Stimulated activated CD4-positive, alpha-beta T cell treated with anti-CD3 and anti-CD28 coated beads, TNF-alpha, amount 100 ng/mL, for 24 hours (primary cell): ENCODE measurements at places on chromosomes 13 and 19.

- no peak for DNase-seq
Measured at GRCh38 chr13:103517768-103518102, 451.5 kb upstream of the SLC10A2 start.

- no peak for DNase-seq
Measured at GRCh38 chr19:31334101-31334848, 15.0 kb downstream of the TSHZ3 start.

- DNase-seq, result no peak
Measured at GRCh38 chr13:106989876-106990275, 421.9 kb upstream of the ARGLU1 start.

- no peak for DNase-seq
Measured at GRCh38 chr19:3798137-3798536, 12.0 kb upstream of the MATK start.

- no peak for DNase-seq
Measured at GRCh38 chr13:110887597-110888333, 27.1 kb downstream of the ANKRD10 start.

GRCh38 chr13:21006141-21007005 lies 55.0 kb downstream of the LATS2 start:
- DNase-seq, result no peak

DNA sequence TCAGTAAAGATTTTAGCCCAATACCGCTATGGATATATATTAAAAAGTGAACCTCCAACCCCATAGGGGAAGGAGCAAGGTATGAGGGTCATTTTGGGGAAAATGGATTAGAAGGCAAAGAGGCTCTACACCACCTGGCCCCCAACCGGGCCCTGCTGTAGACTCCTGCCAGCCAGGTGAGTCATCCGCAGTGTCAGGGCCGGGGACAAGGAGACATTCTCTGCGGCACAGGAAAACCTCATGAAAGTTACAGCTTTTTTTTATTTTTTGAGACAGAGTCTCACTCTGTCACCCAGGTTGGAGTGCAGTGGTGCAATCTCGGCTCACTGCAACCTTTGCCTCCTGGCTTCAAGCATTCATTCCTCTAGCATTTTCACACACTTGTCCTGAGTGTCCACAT lies 32.0 kb downstream of the ZFR2 start:
- DNase-seq, result no peak

DNA sequence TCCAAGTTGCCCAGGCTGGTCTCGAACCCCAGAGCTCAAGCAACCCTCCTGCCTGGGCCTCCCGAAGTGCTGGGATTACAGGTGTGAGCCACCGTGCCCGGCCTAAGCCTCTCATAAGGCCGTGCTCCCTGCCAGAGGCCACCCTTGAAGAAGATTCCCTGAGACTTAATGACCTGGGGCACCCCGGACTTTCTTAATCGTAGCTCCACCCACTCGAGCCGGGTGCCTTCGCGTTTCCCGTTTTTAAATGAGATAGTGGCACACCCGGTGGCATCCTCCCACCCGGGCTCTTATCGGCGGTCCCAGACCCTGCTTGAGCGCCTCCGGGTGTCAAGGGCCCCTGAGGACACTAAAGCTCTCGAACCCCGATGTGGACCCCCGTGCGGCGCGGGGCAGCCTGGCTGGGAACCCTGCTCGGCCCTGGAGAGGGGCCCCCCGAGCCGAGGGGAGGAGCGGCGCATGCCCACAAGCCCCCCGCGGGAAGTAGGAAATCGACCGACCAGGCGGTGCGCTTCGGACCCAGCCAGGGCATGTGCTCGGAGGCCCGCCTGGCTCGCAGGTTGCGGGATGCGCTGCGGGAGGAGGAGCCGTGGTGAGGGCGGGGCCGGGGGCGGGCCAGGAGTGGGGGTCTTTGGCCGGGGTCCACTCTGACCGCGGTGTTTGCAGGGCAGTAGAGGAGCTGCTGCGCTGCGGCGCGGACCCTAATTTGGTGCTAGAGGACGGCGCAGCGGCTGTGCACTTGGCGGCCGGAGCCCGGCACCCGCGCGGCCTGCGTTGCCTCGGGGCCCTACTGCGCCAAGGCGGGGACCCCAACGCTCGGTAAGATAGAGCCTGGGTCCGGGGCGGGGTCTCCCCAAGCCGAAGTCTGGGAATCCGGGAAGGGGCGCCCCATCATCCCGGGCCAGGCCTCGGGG lies at the start of gene ANKLE1:
ANKLE1 (plus strand) TSS at position 511 of the 914 bp plus-strand sequence; CDS start at position 531, 20 bp downstream.
- DNase-seq, result no peak

- DNase-seq, result no peak
Measured at GRCh38 chr19:28915737-28916460, 297.1 kb downstream of the UQCRFS1 start.

- DNase-seq, result no peak
Measured at GRCh38 chr13:75154331-75154730, 327.6 kb downstream of the TBC1D4 start.

DNA sequence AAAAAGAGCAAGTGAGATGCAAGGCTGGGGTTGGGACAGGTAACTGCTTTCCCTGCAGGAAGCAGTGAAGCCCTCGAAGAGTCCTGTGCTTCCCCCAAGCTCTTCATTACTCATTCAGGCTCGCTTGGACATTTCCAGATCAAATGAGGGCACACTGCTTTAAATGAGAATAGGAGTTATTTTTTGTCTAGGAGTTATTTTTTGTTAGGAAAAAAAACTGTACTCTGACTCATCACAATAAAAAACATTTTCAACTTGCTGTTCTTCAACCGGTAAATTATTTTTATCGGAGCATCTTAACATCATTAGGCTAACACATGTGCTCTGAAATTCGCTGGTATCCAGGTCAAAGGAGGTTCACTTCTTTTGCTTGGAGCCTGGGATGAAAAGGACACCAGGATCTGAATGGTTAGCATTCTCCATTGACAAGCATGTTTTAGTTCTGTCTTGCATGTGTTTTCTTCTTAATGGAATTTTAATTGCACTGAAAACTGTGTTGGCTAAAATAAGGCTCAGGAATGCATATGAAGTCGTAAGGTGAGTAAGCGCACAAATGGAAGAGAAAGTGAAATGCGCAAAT lies 80.7 kb upstream of the STK24 start:
- no peak for DNase-seq

GRCh38 chr19:35375505-35376307 lies 4.8 kb downstream of the GPR42 start:
- DNase-seq, result no peak

GRCh38 chr19:11257846-11258380 lies 4.4 kb downstream of the DOCK6 start:
- no peak for DNase-seq
